ENCODE measurements at places on chromosomes 12 and 14.

DNA sequence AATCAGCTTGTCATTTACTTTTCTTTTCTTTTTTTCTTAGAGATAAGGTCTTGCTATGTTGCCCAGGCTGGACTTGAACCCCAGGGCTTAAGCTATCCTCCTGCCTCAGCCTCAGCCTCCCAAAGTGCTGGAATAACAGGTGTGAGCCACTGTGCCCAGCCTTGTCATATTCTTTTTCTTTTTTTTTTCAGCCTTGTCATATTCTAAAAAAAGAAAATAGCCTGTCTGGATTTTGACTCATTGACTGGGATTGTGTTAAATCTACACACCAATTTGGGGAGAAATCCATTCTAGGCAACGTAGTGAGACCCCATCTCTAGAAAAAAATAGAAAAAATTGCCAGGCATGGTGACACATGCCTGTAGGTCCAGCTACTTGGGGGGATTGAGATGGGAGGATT lies 24.1 kb downstream of the ATP5MC2 start:
- no peak for DNase-seq

DNA sequence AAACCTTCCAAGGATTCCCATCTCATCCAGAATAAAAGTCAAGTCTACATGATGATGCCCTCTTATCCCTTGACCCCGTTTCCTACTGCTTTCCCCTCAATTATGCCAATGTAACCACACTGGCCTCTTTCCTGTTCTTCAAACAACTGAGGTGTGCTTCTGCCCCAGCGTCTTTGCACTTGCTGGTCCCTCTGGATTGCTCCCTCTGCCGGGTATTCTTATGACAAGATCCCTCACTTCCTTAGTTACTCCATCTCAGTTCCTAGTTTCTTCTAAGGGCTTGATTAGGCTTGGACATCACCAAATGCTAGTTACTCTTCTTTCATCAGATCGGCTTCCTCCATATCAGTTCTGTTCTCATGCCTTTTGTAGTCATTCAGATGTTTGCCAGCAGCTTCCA lies 32.7 kb upstream of the PELI2 start:
- no peak for DNase-seq

- no peak for DNase-seq
Measured at GRCh38 chr14:93880021-93880820, 46.9 kb upstream of the FAM181A start.

- DNase-seq, result no peak
Measured at GRCh38 chr14:98901511-98902205, 370.3 kb downstream of the BCL11B start.

GRCh38 chr12:25591144-25591543 lies 38.1 kb upstream of the LMNTD1 start:
- no peak for DNase-seq

DNA sequence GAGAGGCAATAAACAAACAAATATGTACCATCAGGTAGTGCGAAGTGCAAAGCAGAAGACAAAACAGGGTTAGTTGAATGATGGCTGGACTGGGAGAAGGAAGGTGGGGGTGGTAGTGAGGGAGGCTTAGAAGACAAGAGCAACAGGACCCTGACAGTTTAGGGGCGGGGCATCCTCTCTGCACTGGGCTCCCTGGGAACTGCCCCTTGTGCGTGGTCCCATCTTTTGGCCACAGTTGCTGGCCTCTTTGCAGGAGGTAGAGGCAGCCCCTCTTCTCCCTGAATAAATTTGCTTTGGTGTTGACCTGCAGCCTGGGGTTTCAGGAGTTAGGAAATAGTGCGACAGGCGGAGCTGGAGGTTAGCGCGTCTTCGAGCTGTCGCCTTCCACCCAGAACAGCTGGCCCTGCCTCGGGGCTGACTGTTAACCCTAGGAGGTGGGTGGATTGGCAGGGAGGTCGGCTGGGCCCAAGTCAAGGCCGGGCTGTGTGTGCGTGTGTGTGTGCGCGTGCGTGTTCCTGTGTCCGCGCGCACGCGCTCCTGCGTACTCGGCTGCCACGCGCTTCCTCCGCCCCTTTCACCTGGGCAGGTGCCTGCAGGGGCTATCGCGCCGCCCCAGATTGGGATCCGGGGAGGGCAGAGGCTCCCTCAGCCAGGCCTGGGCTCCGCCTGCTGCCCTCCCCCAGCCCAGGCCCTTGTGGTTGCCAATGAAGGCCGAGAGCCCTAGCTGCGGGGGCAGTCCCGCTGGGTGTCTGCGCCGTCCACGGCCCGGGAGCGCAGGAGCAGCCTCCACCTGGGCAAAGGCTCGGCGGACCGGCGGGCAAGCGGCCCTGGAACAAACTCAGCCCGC lies 180.8 kb downstream of the ADCK1 start:
- no peak for DNase-seq

DNA sequence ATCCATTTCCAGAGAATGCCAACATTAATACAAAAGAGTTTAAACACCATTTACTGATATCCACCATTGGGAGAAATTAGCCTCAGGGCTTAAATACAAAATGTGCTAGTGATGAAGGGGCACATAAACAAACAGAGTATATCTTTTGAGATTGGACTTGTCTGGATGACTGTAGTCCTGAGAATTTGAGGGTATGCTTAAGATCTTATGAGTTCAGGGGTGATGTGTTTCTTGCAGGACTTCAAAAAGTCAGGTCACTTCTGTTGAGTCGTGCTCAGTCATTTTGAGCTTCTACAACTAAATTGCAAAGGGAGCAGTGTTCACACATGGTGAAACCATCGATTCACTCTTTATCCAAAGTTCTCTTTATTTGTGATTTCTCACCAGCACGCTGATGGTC lies 425.7 kb downstream of the ATP23 start:
- no peak for DNase-seq

DNA sequence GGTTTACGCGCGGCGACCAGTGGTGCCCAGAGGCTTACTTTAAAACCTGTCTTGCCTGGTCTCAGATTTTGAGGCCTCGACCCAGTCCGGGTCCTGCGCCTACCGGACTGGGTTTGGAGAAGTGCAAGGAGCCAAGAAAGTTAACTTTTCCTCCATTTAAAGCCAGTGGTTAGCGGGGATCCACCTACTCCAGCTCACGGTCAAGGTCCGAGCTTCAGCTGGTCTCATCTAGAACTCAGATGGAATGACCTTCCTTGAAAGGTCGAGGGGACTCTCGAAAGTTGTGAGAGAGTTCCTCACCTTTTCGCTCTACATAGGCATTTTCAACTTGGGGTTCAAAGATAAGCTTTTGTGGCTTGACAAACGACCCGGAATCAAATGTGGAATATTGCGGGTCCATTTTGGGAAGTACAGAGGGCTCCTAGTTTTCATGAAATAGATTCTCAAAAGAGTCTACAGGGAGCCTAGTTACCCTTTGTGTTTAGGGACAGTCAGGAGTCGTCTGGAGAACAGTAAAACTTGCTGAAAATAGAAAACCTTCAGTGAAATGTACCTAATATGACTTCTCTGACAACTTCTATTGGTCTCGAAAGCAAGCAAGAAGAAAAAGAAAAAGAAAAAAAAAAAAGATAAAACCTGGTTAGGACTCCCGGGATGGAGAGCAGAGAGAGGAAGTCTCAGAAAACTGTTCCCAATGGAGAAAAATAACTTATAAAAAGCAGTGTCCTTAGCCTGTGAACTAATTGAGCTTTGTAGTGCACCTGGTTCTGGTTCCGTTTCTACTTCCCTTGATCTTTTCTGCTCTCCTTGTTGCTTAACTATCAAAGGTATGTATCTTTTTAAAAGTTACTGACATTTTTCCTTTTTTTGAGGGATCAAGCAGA lies 1.4 kb downstream of the KCNMB4 start:
- DNase-seq, result peak; percentile 13
